Activated T-helper 1 cell treated with anti-CD3 and anti-CD28 coated beads, Interleukin-2, amount 50 U/mL, for 16 hours (primary cell): ENCODE measurements at places on chromosomes 13 and 19.

- DNase-seq: no peak
These were observed 65.8 kb downstream of the ZIC5 start for GRCh38 chr13:99905814-99906213.

DNA sequence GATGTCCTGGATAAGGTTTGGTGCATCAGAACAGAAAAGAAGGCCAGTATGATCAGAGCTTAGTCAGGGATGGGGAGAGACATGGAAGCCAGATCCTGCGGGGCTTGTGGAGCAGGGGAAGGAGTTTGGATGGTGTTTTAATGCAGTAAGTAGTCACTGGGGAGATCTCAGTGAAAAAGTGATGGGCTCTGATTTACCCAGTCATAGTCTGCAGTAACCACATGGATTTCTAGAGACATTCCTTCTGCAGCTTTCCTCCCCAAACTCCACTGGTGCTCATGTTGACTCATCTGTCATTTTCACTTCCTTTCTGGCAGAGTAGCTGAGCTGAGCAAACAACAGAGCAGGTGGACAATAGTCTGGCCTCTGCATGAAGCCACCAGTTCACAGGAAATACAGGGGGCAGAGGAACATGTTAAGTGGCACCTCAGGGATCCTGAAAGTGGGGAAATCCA lies 144.1 kb downstream of the DPF1 start:
- DNase-seq: no peak

DNA sequence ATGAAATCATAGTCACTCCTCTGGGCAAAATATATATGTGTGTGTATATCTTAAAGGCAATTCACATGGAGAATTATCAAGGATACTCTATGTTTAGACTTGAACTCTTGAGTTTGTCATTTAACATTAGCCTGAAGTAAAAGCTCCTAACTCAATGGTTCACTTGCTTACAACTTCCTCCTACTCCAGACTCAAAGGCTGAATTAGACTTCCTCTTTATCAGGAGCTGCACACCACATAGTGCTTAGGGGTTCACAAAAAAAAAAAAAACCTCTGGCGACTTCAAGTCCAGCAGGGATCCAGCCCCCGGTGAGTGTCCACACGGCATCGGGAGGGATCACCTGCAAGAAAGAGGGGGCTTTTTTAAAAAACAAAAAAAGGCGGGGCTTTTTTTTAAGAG lies 68.2 kb upstream of the LSM14A start:
- no peak for DNase-seq

- no peak for DNase-seq
These were observed 20.8 kb upstream of the SLC7A9 start for GRCh38 chr19:32890326-32890725.

GRCh38 chr19:55305983-55306562 lies 19.1 kb downstream of the TMEM150B start:
- DNase-seq: no peak

DNA sequence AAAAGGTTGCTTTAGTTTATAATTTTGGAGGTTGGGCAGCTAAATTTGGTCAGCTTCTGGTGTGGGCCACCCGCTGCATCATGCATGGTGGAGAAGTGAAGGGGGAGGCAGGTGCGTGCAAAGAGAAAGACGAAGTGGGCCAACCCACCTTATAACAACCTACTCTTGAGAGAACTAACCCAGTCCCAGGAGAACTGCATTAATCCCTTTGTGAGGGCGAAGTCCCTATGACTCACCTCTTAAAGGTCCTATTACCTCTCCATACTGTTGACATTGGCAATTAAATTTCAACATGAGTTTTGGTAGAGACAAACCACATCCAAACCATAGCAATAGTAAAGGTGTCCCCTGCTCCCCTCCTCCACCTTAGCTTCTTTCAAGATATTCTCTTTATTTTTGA lies 7.7 kb upstream of the FGF9 start:
- no peak for DNase-seq

DNA sequence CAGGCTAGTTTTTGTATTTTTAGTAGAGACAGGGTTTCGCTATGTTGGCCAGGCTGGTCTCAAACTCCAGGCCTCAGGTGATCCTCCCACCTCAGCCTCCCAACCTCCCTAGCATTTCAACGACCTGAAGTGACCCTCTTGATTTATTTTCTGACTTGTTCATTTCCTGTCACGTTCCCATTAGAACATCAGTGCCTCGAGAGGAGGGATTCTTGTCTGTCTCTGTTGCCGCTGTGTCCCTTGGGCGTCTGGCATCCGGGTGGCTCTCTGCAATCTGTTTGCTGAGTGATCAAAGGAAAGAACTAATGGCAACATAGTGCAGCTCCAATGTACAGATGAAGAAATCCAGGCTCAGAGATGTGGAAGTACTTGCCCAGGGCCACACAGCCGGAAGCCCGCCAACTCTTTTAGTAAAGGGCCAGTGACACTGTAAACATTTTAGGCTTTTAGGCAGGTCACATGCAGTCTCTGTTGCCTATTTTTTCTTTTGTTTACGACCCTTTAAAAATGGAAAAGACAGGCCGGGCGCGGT lies 47.5 kb downstream of the NFIC start:
- no peak for DNase-seq

GRCh38 chr13:29909975-29910674 lies 59.7 kb upstream of the UBL3 start:
- DNase-seq: no peak

DNA sequence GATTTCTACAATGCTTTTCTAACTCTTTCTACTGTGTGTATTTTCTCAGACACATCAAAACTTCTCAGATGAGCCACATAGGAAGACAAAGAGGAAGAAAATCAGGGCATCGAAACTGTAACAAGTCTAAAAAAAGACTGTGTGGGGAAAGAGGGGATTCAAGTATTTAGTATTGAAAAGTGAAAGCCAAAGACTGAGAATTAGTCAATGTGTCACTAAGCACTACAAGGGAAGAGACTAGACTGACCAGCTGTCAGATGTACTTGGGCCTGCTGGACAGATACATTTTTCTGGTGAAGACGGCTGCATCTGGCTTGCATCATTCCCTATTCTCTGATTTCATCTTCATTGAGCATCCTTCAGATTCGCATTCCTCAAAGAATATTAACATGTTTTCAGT lies 25.4 kb downstream of the COMMD6 start:
- no peak for DNase-seq

- DNase-seq: no peak
These were observed 26.8 kb upstream of the STARD13 start for GRCh38 chr13:33312150-33312860.

- DNase-seq: peak; percentile 15
These were observed 491 bp downstream of the ZNF525 start for GRCh38 chr19:53365899-53366493.

DNA sequence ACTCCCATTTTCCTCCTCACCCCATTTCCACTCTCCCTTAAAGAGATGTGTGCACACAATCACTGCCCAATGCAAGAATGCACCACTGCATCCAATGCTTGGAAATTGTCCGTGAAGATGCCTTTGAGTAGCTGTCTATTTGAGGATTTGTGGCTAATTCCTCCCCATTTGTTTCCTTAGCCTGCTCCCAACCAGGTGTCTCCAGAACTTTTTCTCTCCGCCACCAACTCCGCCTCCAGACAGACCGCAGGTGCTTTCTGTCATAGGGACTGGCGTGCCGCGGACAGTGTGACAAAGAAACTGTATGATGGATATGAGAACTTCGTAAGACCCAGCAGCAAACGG lies 461 bp upstream of the TM9SF2 start:
- no peak for DNase-seq

DNA sequence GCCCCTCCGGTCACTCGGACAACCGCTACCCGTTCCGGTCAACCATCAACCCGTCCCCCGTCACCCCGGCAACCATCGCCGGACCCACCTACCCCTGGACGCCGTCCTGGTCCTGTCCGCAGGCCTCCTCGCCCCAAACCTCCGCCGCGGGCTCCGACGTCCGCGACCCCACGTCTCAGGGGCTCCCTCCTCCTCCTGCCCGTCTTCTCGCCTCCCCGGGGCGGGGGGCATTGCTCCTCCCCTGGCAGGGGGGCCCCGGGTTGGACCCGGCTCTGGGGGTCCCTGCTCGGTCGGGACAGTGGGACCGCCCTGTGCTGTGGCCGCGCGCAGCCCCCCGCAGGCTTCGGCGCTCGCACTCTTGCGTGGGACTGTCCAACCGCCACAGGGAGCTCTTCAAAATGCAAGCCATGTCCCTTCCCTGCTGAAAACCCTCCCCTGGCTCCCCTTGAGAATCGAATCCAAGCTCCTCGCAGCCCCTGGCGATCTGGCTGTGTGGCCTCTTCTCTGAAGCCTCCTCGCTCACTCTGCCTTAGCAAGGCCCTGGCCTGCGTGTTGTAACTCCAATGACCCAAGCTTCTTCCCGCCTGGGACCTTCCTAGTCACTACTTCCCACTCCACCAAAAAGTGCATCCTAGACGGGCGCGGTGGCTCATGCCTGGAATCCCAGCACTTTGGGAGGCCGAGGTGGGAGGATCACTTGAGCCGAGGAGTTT lies 8.4 kb downstream of the EPHX3 start:
- no peak for DNase-seq

DNA sequence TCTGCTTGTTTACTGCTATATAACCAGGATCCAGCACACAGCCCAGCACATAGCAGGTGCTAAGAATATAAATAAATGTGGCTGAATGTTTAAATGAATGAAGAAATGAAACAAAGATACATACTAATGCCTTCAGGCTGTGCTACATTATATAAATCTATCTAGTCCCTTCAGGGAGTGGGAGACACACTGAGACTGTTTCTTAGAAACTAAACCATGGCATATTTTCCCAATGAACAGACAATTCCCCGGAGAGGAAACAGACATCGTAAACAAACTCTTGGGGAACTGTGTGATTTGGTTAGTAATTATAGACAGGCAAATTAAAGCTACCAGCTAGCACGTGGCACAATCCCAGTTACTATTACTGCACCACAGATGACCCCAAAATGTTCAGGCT lies 9.7 kb upstream of the FEM1A start:
- DNase-seq: no peak

GRCh38 chr13:108795841-108796240 lies 166.4 kb downstream of the MYO16 start:
- DNase-seq: no peak

DNA sequence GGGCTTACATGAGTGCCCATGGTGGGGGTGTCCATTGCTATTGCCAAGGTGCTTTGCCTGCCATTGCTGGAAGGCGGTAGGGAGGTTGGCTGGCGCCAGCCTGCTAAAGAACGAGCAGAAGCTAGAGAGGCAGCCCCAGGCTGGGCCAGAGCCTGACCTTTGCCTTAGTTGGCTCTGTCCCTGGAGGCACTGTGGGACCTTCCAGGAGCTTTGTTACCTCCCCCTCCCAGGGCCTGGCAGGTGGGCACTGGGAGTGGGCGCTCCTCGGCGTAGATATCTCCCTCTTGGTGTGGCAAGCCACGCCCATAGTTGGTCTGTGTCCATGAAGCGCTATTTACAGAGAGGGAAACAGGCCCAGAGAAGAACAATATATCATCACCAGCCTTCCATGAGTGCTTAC lies 2.3 kb upstream of the SLC25A42 start:
- DNase-seq: no peak

DNA sequence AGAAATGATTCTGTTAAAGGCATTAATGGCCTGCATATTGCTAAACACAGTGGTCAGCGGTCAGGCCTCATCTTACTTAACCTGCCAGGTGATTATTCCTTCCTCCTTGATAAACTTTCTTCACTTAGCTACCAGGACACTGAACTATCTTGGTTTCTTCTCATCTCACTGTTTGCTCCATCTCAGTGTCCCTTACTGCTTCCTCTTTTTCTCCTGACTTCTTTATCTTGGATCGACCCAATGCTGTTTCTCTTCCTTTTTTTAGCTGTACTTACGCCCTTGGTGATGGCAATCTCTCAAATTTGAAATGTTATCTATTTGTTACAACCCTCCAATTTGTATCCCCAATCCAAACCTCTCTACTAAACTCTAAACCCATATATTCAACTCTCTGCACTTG lies 7.8 kb upstream of the CLC start:
- no peak for DNase-seq

DNA sequence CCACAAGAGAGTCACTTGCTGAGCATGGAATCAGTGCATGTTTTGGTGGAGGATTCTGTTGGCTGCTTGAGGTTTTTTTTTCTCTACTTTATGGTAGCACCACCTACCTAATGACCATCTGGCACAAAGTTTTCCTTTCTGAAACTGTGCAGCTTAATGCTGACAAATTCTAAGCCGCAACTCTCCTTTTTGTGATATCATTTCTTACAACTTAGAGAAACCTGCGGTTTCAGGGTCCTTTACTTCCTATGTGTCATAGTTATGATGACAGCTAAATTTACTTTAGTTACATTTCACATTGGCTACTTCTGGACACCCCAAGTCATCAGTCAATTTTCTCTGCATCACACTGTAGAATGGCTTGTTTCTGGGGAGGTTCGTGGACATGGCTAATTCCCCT lies 115.4 kb upstream of the TMTC4 start:
- no peak for DNase-seq

DNA sequence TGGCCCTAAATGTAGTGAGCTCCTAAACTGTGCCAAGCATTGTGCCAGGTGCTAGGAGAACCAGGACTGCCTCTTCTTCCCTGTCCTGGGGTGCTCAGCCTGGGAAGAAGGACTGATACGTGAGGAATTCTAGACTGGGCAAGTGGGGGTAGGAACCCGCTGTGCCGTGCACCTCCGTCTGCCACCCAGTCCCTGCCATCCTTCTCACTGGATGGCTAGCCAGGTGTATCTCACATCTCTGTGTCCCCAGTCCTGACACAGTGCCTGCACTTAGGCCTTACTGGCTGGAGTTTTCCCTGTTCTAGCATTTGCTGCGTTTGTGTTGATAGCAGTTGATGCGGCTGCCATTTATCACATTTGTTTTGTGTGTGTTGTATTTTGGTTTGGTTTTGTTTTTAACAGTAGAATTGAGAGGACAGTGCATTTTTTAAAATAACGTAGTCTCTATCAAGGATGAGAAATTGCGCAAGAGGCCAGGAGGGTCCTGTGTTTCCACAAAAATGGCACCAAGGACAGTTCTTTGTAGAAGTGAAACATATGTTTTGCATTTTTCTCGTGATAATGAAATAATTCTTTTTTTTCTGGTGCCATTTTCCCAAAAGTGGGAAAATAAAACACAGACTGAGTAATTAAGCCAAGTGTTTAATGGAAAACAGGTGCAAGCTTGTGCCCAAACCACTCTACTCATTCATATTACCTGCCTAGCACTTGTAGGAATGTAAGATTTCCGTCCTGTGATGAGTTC lies 4.7 kb upstream of the GPR183 start:
- no peak for DNase-seq

GRCh38 chr19:51508059-51508733 lies 6.6 kb upstream of the SIGLEC12 start:
- DNase-seq: no peak

DNA sequence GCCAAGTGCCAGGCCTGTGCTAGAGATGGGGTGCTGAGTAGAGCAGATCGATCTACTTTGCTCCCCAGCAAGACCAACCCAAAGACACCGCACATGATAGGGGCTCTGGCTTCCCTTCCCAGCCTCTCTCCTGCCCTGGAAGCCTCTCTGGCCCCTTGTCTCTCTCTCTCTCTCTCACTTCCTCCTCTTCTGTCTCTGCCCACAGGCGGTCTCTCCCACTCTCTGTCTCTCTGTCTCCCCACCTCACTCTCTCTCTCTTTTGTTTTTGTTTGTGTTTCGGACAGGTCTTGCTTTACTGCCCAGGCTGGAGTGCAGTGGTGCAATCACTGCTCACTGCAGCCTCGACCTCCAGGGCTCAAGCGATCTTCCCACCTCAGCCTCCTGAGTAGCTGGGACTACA lies 1.3 kb downstream of the SELENOV start:
- DNase-seq: no peak
